ENCODE measurements at places on chromosomes 12 and 14.
A peak's percentile ranks its signal among the peaks of the same experiment; 100 is the strongest.

- no peak for DNase-seq
Observed at GRCh38 chr14:74242021-74242779, 3.0 kb downstream of the VSX2 start.

DNA sequence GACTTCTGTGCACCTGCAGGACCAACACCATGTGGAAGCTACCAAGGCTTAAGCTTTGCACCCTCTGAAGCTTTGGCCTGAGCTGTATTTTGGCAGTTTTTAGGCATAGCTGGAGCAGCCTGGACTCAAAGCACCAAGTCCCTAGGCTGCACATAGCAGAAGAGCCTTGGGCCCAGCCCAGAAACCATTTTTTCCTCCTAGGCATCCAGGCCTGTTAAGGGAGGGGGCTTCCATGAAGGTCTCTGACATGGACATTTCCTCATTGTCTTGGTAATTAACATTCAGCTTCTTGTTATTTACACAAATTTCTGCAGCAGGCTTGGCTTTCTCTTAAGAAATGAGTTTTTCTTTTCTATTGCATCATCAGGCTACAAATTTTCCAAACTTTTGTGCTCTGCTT lies 475.8 kb upstream of the FLRT2 start:
- no peak for DNase-seq

DNA sequence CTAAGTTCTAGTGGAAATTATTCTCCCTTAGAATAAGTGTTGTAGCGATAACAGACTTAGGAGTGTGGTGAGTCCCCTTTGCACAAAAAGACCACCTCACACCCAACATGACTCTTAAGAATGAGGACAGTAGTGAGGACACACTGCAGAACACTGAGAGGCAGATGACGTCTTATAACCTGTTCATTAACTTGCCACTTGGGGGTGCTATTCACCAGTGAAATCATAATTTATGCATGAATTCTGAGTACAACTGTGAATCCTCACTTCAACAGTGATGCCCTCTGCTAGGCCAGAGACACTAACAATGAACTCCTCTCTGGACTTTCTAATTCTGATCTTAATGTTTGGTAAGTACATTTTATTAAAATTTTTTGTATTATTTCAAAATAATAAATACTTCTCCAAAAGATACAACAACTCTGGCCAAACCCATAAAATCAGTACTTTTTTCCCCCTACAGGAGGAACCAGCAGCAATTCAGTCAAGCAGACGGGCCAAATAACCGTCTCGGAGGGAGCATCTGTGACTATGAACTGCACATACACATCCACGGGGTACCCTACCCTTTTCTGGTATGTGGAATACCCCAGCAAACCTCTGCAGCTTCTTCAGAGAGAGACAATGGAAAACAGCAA lies 274.7 kb downstream of the DAD1 start:
- DNase-seq: no peak

DNA sequence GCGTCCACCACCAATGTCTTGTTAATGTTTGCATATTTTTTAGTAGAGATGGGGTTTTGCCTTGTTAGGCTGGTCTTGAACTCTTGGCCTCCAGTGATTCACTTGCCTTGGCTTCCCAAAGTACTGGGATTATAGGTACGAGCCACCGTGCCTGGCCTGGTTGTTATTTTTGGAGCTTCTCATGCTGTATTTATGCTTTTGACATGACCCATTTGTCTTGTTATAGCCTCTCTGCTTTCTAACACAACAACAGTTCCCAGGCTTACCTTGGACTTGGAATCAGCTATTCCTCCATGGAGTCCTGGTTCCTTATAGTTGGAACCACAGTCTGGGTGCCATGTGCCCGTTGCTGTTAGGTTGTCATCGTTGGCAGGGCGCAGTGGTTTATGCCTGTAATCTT lies 29.7 kb downstream of the ZNF410 start:
- no peak for DNase-seq

DNA sequence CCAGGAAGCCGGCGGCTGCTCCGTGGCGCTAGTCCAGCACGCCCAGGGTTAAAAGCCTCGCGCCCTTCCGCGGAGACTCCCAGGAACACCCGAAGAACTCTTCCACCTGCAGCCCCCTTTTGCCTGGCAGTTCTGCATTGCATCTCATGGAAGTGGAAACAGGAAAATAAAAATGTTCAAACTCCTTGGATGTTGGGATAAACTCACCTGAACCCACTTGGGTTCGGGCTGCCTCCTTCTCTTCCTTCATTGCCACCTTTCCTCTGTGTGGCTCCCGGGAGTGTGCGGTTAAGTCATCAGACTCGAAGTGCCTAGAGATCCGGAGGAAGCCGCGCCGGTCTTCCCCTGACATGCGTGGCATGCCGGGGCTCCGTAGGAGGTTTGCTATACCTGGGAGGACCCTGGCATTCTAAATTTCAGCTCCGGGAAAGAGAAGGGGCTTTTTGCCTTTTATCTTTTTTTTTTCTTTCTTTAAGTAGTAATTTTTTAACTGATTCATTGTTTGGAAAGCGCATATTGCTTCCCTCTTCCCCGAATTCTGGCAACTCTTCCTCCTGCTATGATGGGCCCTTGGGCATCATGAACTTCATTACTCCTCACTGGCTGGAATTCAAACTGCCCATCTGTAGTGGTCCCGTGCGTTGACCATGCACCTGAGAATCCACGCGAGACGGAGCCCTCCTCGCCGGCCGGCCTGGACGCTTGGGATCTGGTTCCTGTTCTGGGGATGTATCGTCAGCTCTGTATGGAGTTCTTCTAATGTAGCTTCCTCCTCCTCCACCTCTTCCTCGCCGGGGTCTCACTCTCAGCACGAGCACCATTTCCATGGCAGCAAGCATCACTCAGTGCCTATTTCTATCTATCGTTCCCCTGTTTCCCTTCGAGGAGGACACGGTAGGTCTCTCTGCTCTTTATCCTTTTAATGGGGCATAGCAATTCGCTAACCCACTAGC lies 931.4 kb downstream of the DIO2 start:
- DNase-seq: no peak

- DNase-seq: peak; percentile 41
Observed at GRCh38 chr12:6825398-6826124, 2.6 kb upstream of the P3H3 start.

- DNase-seq: no peak
Observed at GRCh38 chr14:67485501-67486095, 2.9 kb downstream of the TMEM229B start.

DNA sequence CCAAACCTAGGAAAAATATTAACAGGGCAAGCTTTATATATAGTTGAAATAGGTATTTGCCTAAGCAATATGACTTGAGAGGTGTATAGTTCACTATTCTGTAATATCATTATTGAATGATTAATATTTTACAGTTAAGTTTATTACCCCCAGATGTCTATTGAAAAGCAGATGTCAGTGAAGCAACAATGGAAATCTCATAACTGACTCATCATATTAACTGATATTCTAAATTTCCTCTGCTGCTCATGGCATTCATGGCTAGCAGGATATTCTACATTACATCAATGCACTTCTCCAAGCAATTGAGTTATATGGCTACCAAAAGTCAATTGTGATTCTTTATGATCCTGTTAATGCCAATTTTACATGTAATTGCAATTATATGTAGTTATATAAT lies 9.7 kb upstream of the MAGOHB start:
- no peak for DNase-seq

GRCh38 chr12:89216211-89216952 lies 135.9 kb downstream of the DUSP6 start:
- no peak for DNase-seq

DNA sequence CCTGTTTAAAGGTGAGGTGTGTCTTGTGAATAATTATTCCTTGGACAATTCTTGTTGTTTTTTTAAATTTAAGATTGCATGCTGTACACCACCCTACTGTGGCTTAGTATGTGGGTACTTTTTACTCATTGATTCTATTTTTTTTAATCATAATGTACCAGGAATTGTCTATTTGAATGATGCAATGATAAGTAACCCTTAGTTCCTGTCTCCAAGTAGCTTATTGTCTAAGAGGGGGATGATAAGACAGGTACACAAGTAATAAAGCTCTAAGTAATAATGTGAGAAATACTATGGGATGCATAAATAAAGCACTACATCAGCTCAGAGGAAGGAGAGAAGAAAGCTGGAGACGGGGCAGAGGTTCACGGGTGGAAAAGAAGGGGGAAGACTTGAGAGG lies 90.9 kb downstream of the MYRFL start:
- DNase-seq: no peak

DNA sequence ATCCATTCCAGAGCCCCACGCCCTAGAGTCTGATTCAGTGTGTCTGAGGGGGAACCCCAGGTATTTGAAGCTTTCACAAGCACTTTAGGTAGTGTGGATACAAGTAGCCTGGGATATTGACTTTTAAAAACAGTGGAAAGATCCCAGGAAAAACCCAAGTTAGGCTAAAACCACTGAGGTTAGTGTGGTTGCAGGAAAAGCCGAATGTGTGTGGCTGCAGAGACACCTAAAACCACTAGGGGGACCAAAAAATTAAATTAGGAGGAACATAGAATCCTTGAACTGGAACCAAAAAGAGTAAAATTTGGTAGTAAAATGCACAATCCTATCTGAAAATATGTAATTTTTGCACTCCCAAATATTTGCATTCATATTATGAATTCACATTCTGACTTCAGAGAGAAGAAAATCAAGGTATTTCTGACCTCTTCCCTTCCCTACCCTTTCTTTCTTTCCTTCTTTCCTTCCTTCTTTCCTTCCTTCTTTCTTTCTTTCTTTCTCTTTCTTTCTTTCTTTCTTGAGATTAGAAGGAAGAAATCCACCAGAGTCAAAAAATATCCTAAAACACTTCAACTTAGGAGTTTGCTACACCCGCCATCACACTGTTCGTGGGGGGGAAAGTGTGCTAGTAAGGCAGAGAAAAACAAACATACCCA lies 37.8 kb downstream of the SLCO1A2 start:
- no peak for DNase-seq

DNA sequence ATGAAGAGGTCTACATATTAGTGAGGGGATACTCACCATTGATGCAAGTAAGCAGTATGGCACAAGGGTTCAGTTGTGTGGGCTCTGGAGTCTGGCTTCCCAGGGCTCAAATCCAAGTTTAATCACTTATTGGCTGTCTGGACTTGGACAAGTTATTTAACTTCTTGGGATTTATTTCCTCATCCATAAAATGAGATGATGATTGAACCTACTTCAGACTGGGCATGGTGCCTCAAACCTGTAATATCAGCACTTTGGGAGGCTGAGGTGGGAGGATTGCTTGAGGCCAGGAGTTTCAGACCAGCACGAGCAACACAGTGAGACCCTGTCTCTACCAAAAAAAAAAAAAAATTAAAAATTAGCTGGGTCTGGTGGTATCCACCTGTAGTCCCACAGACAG lies 67.9 kb downstream of the KCNK10 start:
- DNase-seq: no peak

- DNase-seq: no peak
Observed at GRCh38 chr12:116863275-116863767, 17.9 kb downstream of the HRK start.

- DNase-seq: no peak
Observed at GRCh38 chr12:22059976-22060647, 14.1 kb downstream of the CMAS start.

All from NCI-H1417 treated with DMSO at 0.1 percent for 48 hours (cell line).